Activated CD8-positive, alpha-beta memory T cell treated with anti-CD3 and anti-CD28 coated beads for 4 hours (primary cell): ENCODE measurements at places on chromosomes 2 and 18.

DNA sequence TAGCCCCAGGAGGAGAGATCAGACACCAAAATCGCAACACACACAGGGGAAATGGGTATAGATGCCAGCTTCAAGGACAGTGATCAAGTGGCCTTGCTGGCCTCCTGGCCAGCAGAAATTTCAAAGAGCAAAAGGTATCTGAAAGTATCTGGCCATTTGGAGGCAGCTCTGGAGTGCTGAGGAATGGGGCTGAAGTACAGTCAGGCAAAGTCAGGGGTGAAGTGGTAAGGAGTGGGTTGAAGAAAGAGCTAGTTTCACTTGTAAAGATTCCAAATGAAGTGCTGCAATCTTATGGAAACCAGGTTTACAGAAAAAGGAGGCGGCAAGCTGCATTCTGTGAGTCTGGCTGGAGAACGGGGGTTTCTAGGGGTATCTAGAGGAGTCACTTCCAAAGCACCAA is 19.2 kb upstream of the PCBP1 start:
- DNase-seq = no peak

DNA sequence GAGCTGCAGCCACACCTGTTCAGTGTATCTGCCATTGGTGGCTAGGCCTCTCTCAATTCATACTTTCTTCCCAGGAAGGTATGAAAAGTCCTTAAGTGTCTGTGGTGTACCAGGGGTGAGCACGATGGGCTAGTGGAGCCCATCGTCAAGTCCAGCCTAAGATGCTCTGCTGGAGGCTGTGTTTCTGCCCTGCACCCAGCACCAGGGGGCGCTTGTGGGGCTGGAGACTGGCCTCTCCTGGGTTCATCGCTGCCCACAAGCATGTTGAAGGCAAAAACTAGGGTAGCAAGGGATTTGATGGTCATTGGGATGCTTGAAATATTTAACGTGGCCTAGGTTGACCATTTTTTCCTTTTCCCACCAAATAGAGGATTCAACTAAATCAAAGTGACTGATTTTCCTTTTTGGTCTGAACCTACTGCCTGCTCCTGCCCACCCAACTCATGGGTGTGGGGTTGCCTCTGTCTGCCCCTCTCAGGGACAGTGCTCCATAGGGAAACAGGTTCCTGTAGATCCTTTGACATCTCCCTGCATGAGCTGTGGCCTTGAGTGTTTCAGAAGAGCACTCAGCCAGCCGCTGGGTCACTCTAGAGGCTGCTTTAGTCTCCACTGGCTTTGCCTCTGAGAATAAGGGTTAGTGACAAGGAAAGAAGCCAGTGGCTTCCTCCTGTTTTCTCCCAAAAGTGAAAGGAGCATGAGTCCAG is 59.0 kb downstream of the TPGS2 start:
- no peak for DNase-seq

DNA sequence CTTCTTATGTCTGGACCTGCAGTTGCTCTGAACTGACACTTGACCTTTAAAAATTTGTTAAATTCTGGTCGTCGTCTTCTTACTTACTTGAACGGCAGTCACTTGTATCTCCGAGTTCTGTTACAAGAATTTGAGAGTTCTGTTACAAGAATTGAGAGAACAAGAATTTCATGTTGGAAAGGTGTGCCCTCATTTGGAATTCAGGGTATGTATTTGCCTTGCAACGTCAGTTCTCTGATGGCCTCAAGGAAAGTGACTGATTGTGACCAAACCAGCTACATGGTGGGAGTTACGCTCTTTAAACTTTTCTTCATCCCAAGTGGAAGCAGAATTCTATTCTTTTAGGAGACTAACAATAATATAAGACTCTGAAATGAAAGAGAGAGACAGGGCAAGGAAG is 320.0 kb upstream of the TRIB2 start:
- DNase-seq = no peak

DNA sequence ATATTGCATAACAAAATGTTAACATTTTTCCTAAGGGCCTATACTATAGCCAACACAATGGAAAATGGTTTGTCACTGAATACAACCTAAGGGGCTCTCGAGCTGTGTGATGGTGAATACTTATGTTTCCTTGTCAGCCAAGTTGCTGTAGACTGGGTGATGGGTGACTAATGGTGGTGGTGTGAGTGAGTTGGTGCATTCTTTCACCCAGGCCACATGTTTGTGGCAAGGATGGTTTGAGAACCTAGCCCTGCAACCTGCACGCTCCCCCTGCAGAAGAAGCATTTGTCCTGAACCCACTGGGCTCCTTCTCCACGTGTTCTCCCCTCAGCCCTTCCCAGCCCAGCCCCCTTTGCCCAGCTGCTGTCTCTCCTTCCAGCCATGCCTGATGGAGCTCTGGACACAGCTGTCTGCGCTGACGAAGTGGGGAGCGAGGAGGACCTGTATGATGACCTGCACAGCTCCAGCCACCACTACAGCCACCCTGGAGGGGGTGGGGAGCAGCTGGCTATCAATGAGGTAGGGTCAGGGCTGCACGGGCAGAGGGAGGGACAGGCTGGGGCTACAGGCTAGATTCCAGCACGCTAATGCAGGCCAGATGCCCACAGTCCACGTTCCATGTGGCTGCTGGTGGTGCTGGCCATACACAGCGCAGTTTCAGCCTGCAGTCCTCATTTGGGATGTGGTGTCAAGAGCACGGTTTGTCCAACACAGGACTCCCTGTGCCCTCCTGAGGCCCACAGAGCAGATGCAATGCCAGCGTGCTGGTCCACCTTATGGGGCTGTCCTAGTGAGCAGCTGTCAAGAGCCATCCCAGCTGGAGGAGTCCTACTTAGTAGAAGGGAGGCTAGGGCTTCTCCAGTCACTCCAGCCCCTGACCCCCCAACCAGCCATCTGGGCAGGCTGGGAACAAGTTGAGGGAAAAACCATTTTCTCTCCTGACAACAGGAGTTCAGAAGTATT is 65.4 kb downstream of the FAM168B start:
- DNase-seq = no peak

GRCh38 chr2:227415538-227416424 is 28.0 kb upstream of the SCYGR1 start:
- DNase-seq = no peak

DNA sequence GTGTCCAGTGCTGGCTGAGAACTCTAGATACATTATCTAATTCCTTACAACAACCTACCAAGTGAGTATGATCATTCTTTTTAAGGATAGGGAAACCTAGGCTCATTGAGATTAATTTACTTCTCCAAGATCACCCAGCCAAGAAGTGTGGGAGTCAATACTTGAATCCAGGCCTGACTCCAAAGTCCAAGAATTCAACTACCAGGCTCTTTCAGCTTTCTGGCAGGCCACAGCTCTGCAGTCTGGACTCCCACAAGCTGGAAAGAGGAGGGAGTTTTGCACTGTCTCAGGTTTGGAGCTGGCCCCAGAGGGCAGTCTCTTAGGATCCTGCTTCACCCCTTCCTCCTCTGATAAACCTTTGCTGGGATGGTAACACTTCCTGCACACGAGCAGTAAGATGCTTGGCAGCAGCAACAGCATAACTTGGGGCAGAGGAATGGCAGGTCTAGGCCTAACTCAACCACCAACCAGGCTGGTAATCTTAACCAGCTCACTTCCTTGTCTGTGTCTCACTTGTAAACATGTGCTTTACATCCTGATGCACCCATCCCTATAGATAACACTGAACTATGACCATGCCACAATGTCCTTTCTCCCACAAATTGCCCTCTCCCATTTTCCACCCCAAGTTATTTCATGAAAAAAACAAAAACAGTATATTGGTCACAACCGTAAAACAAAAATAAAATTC is 111.1 kb upstream of the ACAA2 start:
- DNase-seq = no peak

GRCh38 chr18:55654986-55655385 is 67.0 kb upstream of the TCF4 start:
- DNase-seq = no peak

GRCh38 chr2:19669559-19669958 is 232.2 kb downstream of the TTC32 start:
- no peak for DNase-seq
